ENCODE measurements at places on chromosomes 6 and 20.

- DNase-seq, result no peak
These were observed 1323.0 kb upstream of the GJE1 start for GRCh38 chr6:140809694-140810101.

DNA sequence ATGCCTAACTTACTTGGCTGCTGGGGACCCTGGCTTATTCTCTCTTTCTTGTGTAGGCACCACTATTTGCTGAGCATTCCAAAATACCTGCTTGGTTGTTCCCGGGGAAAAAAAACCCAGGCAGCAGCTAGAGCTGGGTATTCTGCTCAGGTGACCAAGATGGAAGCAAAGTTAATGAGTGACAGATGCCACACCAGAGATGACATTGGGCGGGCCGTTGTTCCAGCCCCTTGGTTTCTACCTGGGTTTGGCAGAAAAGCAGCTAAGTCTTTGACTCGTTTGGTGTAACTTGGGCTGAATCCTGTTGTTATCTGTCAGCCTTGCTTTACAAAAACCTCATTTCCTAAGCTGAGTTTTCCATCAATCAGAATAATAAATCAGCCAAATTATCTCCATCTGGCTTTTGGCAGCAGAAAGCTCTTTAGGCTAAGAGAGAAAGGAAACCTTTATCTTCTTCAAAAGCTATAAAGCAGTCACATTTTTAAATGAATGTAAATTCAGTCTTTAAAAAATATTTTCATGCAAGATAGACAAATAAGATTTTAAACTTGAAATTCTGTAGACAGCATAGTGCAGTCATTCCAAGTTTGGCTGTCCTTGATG is 202.0 kb upstream of the GMDS start:
- DNase-seq, result no peak

DNA sequence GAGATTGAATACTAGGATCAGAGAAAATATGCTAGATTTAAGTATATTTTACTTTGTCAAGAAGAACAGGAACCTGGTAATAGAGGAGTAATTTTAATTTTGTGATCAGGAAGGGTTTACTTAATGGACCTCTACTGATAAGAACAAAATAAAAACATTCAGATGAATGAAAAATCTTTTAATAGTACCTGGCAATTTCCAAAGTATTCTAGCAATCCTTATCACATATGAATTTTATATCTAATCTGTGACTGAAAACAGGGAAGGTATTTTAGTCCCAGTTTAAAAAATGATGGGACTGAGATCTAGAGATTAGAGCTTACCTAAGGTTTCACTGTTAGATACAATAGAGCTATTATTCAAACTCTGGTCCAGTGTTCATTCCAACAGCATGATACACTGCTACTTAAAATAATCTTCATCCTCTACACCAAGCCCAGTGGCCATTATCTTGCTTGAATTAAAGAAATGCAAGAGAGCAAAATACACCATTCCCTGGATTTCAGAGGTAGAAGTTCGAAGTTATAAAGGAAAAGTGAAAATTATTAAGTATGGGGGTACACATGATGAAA is 13.5 kb downstream of the SLC17A5 start:
- DNase-seq, result no peak

DNA sequence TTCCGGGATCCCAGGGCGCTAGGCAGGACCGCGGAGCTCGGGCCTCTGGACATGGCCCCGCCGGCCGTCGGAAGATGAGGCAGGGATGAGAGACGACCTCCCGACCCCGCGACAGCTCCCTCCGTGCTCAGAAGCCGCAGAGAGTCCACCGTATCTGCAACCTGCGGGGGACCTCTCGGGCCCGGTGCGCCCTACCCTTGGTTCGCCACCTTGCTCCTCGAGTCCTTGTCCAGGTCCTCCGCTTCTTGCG is 301 bp downstream of the PPP1R3D start:
- DNase-seq, result no peak

DNA sequence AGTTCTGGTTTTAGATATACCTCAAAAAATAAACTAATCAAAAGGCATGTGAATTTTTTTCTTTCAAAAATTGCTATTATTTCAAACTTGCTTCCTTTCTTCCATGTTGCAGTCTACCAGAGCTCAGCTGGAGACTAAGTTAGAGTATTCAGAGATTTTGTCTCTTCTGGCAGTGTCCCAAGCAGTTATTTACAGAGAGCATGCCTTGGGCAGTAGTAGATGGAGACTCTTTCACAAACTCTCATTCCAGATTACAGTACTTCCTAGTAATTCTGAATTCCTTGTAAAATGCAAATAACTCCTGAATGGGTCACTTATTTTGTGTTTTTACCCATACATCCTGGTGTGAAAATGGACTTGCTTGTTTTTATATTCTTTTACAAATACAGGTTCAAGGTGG is 703.4 kb downstream of the EPHA7 start:
- DNase-seq, result no peak

- peak; percentile 61 for DNase-seq
These were observed 90.5 kb downstream of the GRM4 start for GRCh38 chr6:34055223-34055933.

DNA sequence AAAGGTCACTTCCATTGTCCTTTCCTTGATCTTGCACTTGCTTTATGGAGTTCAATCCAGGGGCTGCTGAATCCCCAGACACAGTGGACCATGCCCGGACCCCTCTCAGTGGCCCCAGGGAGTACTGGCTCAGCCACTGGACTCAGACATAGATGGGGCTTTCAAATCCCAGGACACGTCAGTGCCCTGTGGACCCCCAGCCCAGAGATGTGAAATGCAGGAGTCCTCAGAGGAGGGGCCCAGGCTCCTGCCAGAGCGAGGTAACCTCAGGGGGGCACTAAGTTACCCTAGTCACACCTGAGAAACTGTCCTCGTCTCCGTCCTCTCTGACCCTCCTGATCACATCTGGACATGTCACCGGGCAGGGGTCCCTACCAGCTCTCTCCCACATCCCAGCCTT is 18.7 kb upstream of the APMAP start:
- DNase-seq, result no peak

- DNase-seq, result no peak
These were observed 223.4 kb upstream of the TAB2 start for GRCh38 chr6:149094156-149094555.

DNA sequence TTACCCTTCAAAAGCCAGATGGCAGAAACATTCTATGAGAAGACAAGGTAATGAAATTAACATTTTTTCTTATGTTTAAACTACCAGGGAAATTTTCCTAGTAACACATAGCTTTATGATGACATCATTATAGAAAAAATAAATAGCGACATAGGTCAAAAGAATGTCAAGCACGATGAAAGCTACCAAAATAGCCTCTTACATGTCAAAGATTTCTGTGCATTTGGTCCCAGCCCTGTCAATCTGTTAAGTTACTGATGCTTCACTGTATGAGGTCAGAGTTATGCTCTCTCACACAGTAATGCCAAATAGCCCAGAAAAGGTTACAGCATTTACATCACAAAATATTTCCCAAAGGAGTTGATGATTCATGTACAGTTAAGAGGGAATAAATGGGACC is 199.8 kb upstream of the DEFB112 start:
- no peak for DNase-seq

DNA sequence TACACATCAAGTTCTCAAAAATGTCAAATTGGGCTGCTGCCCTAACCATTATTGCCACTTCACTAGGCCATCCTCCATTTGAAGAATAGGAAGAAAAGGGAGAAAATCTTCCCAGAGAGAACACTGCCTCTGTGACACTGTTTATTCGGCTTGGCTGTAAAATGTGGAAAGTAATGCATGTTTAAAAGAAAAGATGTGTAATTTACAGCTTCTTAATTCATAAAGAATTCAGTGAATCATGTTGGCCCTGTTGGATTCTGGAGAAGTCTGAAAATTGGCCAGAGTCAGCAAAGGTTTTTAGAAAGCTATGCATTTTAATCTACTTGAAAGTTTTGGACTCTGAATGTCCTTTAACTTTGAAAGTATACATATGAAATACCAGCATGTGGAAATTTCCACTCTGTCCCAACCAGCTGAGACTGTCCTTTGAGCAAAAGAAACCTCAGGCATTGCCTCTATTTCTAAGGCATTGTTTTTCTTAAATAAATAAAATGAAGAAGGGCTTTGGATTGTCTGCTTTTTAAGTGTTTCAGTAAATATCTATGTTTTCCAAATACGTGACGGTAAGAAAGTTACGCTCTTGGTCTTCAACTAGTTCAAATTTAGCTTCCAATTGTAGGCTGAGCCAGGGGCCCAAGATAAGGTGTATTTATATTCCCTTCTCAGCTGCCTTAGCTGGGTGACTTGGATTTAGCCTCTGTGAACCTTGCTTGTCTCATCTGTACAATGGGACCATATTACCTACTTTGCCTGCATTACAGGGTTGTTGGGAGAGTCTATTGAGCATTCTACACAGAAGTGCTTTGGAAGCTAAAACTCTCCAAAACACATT is 222.2 kb downstream of the UST start:
- DNase-seq, result no peak

All from stimulated activated CD4-positive, alpha-beta T cell treated with anti-CD3 and anti-CD28 coated beads, Interleukin-12 subunit alpha, Interleukin-12 subunit beta, amount 100 ng/mL, for 24 hours (primary cell).